ENCODE measurements at places on chromosomes 3 and 15.

- peak; percentile 18 for DNase-seq
Observed at GRCh38 chr15:78358102-78358870, 18.1 kb downstream of the CRABP1 start.

GRCh38 chr3:23444386-23444785 is 241.3 kb downstream of the UBE2E2 start:
- no peak for DNase-seq

DNA sequence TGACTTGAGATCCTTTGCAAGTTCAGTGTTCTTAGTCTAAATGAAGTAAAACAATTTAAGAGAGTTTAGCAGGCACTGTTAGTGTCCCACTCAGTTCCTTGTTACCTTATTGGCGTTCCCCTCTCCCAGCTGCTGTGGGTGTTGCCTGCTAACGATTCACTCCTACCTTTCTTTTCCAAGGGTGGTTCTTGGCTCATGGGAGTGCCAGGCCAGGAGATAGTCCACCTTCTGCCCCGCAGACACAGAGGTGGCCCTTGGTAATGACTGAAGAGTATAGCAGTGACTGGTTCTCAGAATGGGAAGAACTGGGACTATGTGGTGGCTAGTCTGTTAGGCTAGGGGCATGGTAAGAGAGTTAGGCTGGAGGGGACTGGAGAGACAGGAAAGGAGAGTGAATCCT is 240.4 kb downstream of the EDEM1 start:
- no peak for DNase-seq

DNA sequence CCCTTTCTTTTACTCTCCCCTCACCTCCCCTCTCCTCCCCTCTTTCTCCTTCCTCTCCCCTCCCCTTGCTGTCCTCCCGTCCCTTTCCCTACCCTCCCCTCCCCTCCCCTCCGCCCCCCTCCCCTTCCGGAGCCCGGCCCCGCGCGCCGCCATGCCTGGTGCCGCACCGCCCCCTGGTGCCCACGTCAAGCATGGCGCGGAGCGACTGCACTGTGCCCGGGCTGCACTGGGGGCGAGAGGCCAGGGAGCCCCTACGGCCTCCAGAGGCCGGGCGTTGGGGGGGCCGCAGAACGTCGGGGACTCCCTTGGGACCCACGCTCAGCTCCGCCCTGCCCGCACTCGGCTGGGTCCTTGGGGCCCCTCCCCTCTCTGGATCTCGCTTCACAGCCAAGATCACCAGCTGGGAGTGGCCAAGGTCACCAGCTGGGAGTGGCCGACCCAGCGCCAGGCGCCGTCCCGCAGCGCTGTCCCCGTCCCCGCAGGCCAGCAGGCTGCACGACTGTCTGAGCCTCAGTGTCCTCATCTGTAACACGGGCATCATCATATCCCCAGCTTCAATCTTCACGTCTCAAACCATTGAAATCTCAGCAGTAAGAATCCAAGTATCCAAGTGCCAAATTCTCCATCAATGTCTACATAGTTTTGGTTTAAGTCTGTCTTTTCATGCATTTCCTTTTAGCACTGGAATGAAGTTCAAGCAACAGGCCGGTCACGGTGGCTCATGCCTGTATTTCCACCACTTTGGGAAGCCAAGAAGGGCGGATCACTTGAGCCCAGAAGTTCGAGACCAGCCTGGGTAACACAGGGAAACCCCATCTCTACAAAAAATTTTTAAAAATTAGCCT is 42.5 kb downstream of the TPRA1 start:
- DNase-seq, result peak; percentile 58

DNA sequence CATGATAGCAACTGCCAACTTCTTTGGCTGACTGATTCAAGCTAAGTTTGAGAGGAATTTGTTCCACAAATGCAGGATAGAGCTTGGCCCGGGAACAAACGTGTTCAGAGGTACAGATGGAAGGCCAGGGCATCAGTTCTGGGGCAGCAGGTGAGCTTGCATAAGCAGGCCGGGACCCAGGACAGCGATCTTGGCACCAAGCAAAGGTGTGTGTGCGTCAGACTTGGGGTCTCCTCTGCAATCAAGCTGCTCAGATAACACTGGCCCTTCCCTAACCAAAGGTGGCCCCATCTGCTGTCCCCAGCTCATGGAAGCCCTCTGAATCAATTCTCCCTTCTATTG is 155.6 kb downstream of the MEGF11 start:
- DNase-seq, result no peak

DNA sequence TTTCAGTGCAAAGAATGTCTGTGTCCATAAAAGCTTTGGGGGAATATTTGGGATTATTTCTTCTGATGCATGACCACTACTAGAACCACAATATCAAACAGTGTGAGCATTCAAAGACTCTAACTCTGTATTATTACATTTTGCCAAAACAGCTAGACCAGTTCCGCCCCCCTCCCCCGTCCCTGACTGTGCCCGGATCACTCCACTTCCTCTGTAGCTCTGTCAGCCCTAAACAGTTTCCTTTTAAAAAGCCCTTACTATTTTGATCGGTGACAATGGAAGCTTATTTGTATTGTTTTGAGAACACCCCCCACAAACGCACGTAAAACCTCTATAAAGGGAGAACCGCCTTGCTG is 36.6 kb upstream of the EPHB3 start:
- no peak for DNase-seq

DNA sequence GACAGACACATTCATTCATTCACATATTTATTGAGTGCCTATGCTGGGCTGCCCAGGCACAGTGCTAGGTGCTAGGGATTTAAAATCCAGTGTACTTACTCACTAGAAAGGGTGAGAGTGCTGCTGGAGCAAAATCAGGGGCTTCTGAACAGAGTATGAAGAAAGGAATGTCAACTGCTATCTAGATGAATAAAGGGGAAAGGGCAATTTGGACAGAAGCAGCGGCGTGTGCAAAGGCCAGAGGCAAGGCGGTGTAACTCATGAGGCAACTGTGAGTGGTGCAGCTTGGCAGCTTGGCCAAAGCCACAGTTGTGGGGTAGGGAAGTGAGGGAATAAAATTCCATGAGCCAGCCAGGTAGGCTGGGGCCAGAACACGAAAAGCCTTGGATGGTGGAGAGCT is 76.7 kb downstream of the RAD18 start:
- DNase-seq, result peak; percentile 30

DNA sequence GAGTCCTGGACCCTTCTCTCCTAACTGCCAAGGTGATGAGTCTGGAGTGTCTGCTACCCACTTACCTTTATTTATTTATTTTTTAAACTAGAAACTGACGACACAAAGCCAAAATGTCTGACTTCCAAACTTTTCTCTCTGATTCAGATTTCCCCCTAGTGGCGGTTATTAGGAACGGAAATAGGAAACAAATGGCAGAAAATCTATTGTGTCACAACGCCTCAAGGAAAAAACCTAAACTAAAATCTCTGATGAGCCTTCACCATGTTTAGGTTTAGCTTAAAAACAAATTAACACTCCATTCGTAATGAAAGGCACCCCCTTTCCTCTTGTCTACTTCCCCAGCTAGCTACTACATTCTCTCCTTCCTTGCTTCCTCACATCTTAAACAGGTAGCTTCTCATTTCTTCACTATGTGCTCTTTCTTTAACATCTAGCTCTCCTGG is 94.0 kb upstream of the MEX3B start:
- peak; percentile 77 for DNase-seq

Data from fibroblast of the aortic adventitia (primary cell).